ENCODE measurements at places on chromosomes 4 and X. TPM values are rescaled to one million over a fixed set of nuclear protein-coding genes. Genes with fewer than 3 reads are reported as not detected.

The ABCG2 gene
- 1.1 TPM for total RNA-seq

The FGFR3 gene
- 3.3 TPM for total RNA-seq

The SSX1 gene
- not detected for total RNA-seq

The EXOC1L gene
- not detected for total RNA-seq

The ADGRG2 gene
- total RNA-seq: under 0.01 TPM

The RBM46 gene
- total RNA-seq: under 0.01 TPM

The GLRB gene
- total RNA-seq: 1.7 TPM

The SPANXA1 gene
- total RNA-seq: not detected

The ODAM gene
- not detected for total RNA-seq

The FAM9B gene
- not detected for total RNA-seq

The DCAF12L2 gene
- under 0.01 TPM for total RNA-seq

The PDE6B gene
- 0.63 TPM for total RNA-seq

The KCTD8 gene
- total RNA-seq: not detected

The SH2D1A gene
- total RNA-seq: not detected

The FAM184B gene
- total RNA-seq: not detected

The COQ2 gene
- total RNA-seq: 4.6 TPM

The RNF128 gene
- 3.6 TPM for total RNA-seq

The ASB5 gene
- 0.26 TPM for total RNA-seq

The OTUD6A gene
- total RNA-seq: not detected

The EGFL6 gene
- not detected for total RNA-seq

The PDGFC gene
- 39.4 TPM for total RNA-seq

The PF4V1 gene
- 1.9 TPM for total RNA-seq

The DGKK gene
- total RNA-seq: not detected

The HTN3 gene
- total RNA-seq: not detected

The NMU gene
- not detected for total RNA-seq

The GLRA3 gene
- not detected for total RNA-seq

The RNF150 gene
- total RNA-seq: 0.26 TPM

The ITGB1BP2 gene
- 0.43 TPM for total RNA-seq

The ITIH6 gene
- total RNA-seq: not detected

The ZMAT1 gene
- under 0.01 TPM for total RNA-seq

The PPAT gene
- total RNA-seq: 8.8 TPM

The SLC26A1 gene
- total RNA-seq: 0.47 TPM

The SLC9A7 gene
- 21.2 TPM for total RNA-seq

The SYP gene
- total RNA-seq: 0.43 TPM

The TCEANC gene
- total RNA-seq: 6.0 TPM

The HTN1 gene
- not detected for total RNA-seq

The NKX6-1 gene
- 6.5 TPM for total RNA-seq

The KCND1 gene
- 1.6 TPM for total RNA-seq

The SH3RF1 gene
- total RNA-seq: 12.4 TPM

The SYNPO2 gene
- 1.3 TPM for total RNA-seq

The HSFX3 gene
- not detected for total RNA-seq

The GPR50 gene
- not detected for total RNA-seq

The NOCT gene
- total RNA-seq: 5.0 TPM

The KLHL4 gene
- total RNA-seq: under 0.01 TPM

Measured in bronchial smooth muscle cell (primary cell).